Pericardium fibroblast (primary cell): ENCODE measurements at places on chromosomes 5 and 9. TPM values are rescaled to one million over a fixed set of nuclear protein-coding genes. Genes with fewer than 3 reads are reported as not detected.

GARNL3 gene
- total RNA-seq = 0.58 and 1.4 TPM in 2 replicates

CDX1 gene
- total RNA-seq = 0.12 and 0.60 TPM in 2 replicates

IFNK gene
- total RNA-seq = not detected in 2 replicates

PCDHGA5 gene
- 0.68 and 2.1 TPM in 2 replicates for total RNA-seq

AIF1L gene
- 1.2 and 2.5 TPM in 2 replicates for total RNA-seq

ITGA1 gene
- 7.2 and 34.0 TPM in 2 replicates for total RNA-seq

CBY3 gene
- not detected in 2 replicates for total RNA-seq

TSSK1B gene
- not detected in 2 replicates for total RNA-seq

VLDLR gene
- 14.0 and 19.3 TPM in 2 replicates for total RNA-seq

SHISAL2B gene
- not detected in 2 replicates for total RNA-seq

C9orf50 gene
- total RNA-seq = not detected in 2 replicates

KCNN2 gene
- total RNA-seq = not detected in 2 replicates

ZDHHC12 gene
- total RNA-seq = 44.8 and 52.5 TPM in 2 replicates

CAPSL gene
- total RNA-seq = not detected in 2 replicates

SLCO6A1 gene
- total RNA-seq = not detected in 2 replicates
